ENCODE measurements at places on chromosomes 6 and 20.

DNA sequence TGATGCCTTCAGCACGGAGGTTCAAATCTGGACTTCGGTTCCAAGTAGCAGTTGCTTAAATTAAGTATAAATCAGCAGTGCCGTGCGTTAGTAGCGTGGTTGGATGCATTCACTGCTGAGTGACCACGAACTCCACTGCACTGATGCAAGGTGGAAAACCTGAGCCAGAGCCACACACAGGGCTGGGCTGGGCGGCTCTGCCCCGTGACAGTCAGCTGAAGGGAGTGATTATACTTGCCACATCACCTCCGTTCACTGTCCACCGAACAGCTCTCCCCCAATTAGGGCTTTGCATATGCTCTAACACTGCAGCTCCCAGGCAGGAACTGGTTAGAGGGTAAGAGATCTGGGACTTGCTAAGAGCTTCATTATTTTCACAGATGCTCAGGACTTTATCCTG is 22.2 kb downstream of the PPP1R3G start:
- no peak for DNase-seq

- peak; percentile 28 for DNase-seq
Measured at GRCh38 chr6:85360794-85361642, 88.9 kb upstream of the NT5E start.

DNA sequence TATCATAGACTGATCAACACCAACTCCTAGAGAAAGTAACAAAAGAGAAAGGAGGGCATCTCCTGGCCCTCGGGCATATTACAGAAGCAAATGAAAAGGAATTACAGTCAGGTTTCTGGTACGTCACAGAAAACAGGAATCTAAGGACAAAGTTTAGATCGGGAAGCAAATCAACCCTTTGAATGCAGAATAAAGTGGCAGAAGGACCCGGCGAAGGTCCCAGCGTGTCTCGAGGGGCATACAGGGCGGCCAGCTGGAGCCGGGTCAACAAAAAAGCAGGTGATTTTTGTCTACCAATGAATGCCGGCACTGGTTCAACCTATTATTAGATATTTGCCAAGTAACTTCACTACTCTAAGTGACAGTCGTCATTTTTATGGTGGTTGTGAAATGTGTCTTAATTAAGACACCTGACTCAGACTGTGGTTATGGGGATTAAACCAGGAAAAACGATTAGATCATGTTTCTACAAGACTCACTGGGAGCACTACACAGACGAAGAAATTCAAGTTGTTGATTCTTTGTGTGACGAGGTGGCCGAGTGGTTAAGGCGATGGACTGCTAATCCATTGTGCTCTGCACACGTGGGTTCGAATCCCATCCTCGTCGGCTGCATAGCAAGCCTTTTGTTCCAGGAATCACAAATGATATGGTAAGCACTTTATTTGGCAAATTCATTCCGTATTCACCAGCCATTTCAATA is 12.4 kb upstream of the ZSCAN9 start:
- peak; percentile 88 for DNase-seq

DNA sequence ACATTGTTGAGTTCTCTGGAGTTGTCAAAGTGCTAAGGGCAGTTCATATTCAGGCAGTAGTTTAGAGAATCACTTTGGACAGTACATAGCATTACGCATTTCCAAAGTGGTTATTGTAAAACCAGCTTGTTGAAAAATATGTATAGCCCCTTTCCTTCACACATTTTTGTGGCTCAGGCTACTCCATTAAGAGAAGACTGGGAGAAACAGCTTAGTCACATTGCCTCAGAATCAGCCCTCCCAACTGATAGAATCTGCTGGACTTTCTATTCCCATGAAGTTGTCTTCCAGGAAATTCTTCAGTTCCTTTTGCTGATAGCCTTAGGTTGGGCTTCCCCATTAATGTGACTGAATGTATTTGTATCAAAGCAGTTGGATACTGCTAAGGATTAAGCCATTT is 39.5 kb upstream of the HDGFL1 start:
- DNase-seq = no peak

DNA sequence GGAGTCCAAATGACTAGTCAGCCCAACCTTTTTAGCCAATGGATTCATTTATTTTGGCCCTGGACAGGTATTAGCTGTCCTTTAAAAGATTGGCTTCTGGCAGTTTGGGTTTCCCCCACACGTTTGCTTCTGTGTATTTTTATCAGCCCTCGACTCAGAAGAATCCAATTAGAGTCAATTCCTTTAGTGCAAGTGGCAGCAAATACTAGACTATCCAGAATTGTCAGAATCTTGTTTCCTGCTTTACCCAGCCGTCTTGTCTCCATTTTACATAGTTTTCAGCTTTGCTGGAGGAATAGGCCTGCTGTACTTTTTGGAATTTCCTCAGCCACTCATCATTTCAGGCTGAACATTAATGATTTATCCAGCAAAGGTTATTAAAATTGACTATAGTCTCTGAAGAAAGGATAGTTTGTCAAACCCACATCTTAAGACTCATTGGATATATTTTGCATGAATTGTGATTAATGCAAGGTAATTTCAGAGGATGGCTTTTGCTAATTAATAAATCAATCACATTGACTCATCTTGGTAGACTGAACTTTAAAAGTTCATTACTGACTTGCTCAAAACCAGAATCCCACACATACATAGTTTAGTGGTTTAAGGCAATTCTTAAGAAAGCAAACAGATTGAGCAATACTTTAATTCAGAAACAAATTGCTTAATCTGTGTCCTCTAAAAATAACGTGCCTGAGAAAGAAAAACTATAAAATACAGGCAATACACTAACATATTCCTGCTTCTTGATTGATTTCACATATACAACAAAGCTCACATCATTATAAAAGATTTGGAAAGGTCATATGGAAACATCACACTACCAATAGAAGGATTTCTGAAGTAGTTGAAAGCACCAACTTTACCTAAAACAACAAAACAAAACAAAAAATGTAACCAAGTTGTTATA is 62.9 kb upstream of the ZNF217 start:
- DNase-seq = no peak

GRCh38 chr6:1081551-1082284 is 230.2 kb upstream of the FOXQ1 start:
- DNase-seq = peak; percentile 39

DNA sequence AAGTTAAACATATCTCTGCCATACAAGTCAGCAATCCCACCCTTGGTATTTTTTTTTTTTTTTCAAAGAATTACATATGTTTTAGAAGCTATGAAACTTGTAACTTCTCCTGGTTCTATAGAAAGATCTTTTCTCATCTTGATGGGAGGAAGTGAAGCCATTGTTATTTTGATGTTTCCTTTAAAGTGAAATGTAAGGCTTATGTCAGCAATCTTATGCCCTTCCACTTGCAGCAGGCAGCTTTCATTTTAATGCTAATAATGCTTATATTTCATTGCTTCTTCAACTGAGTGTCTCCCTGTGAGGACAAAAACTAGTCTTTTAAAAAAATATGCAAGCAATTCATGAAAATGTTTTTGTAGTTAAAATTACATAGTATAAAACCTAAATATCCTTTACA is 1614.7 kb downstream of the KHDRBS2 start:
- DNase-seq = no peak

DNA sequence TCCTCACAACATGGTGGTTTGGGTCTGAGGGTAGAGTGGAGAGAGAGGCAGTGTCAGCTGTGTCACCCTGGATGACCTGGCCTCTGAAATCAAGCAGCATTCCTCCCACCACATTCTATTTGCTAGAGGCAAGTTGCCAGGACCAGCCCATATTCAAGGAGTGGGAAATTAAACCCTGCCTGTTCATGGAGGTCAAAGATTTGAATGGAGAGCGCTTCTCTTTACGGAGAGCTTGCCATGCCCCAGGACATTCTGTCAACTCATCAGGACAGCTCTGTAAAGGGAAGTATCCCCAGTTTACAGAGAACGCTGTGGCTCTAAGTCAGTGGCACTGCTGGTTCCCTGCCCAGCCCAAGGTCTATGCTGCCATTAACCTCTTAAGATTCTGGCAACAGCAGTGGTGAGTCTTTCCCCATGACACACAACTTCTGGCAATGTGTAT is 90.0 kb upstream of the INSM1 start:
- no peak for DNase-seq

DNA sequence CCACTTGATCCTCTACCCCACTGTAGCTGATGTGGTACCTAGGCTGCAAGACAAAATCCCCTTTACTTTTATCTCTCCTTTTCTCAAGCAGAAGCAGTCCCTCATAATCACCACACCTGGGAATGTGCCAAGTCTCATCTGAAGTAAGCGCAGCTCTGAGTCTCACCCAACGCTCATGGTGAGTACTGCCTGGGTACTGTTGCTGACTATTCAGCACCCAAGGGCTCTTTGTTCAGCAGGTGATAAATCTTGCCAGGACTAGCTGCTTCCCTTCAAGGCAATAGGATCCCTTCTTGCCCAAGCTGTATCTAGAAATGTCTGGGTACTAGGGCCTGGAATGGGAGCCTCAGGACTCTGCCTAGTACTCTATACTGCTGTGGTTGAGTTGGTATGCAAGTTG is 70.9 kb downstream of the GCLC start:
- no peak for DNase-seq

- DNase-seq = no peak
Measured at GRCh38 chr6:7431674-7432390, 42.2 kb downstream of the RIOK1 start.

GRCh38 chr6:74671558-74672025 is 534.3 kb downstream of the COL12A1 start:
- DNase-seq = no peak

GRCh38 chr6:101013612-101014195 is 132.6 kb upstream of the ASCC3 start:
- no peak for DNase-seq

DNA sequence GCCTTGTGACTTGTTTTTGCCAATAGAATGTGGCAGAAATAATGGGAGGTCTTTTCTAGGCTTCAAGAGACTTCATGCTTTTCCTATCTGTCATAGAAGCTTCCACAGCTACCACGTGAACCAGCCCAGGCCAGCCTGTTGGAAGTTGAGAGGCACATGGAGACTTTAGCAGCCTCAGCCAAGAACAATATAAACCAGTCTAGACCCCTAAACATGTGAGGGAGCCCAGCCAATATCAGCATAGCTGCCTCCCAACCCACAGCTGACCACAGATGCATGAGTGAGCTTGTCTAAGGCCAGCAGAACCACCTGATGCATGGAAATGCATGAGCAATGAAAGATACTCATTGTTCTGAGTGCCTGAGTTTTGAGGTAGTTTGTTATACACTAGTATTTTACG is 540.7 kb upstream of the BTBD3 start:
- peak; percentile 47 for DNase-seq

GRCh38 chr6:150813993-150814359 is 51.5 kb upstream of the MTHFD1L start:
- DNase-seq = no peak

GRCh38 chr20:34983089-34983820 is 27.6 kb downstream of the MYH7B start:
- DNase-seq = peak; percentile 23

GRCh38 chr6:54188846-54189245 is 77.6 kb downstream of the MLIP start:
- no peak for DNase-seq

DNA sequence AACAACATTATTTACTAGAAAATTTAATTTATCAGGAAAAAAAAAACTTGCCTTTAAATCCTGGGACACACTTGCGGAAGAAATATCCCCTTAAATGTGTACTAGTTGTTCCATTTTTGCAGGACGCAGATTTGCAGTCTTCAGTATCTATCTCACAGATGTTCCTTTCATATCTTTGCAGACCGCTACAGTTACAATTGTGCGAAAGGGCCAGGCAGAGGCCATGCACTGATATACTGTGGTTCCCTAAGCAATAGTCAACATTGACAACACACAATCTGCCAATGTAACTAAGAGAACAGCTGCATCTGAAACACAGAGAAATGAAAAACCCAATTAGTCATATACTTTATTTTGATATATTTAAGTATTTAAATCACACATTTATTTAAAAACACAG is 411.2 kb downstream of the EYS start:
- no peak for DNase-seq

DNA sequence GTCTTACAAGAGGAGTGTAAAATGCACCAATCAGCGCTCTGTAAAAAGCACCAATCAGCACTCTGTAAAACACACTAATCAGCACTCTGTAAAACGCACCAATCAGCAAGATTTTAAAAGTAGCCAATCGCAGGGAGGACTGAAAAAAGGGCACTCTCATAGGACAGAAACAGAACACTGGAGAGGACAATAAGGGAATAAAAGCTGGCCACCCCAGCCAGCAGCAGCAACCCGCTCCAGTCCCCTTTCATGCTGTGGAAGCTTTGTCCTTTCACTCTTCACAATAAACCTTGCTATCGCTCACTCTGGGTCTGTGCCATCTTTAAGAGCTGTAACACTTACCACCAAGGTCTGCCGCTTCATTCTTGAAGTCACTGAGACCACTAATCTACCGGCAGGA is 1.7 kb upstream of the AIG1 start:
- DNase-seq = peak; percentile 16

GRCh38 chr6:130420911-130421310 is 55.1 kb downstream of the TMEM200A start:
- no peak for DNase-seq

DNA sequence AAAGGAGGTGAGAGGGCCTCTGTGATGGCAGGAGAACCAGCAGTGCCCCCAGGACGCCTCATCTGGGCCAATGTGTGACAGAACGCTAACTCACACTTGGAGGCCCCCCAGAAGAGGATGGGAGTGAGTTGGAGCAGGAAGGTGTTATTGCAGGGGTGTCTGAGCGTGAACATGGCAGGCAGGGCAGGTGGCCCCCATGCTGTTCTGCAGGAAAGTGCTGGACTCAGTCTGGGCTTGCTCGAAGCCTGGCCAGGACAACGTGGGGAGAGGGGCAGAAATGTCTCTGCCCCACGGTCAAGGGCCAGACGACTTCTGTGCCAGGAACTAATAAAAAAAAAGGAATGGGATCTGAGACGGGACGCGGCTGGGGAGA is 931 bp upstream of the EBF4 start:
- DNase-seq = no peak

DNA sequence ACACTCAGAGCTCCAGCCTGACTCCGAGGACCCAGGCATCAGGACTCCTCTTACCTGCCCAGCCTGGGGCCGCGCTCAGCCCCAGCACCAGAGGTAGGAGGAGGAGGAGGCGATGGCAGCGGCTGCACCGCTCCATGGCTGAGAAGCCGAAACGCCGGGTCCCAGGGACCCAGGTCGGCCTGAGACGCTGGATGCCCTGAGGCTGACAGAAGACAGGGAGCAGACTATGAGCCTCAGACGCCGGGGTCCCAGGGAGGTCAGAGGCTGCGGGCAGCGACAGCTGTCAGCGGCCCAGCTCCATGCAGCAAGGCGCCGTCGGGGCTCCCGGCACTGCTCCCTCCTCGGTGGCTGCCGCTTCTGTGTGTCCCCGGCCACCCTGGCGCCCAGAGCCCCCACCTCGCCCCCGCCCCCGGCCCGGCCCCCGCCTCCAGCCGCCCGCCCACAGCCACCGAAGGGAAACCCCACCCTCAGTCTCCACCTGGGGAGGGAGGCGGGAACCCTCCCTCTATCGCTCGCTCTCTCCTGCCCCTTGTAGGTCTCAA is at the start of gene COL11A2:
Gene COL11A2 (minus strand): TSS at position 363 of the 542 bp plus-strand sequence. CDS start 227 bp downstream, at position 136.
- DNase-seq = no peak

Data from SK-MEL-5 (cell line).